ENCODE measurements at places on chromosomes 2 and 18. TPM values are rescaled to one million over a fixed set of nuclear protein-coding genes. Genes with fewer than 3 reads are reported as not detected.
A peak's percentile ranks its signal among the peaks of the same experiment; 100 is the strongest.

CPS1 gene
- 5.7 TPM for polyA plus RNA-seq

DNA sequence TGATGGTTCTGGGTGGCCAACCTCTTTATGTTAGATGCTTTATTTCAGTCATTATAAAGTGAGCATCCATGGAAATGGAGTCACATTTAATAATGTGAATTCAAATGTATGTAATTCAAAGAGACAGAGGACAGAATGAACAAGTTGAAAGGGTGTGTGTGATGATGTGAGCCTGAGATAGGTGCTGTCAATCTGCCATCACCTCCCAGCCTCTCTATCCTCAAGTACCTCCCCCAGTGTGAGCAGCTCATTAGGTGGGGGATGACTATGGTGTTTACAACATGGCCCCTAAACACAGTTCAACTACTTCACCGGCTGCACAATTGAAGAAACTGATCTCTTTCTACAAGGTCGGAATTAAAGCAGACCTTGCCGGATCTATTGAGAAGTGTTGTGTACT lies 74.7 kb upstream of the IGFBP5 start:
- no peak for DNase-seq

DNA sequence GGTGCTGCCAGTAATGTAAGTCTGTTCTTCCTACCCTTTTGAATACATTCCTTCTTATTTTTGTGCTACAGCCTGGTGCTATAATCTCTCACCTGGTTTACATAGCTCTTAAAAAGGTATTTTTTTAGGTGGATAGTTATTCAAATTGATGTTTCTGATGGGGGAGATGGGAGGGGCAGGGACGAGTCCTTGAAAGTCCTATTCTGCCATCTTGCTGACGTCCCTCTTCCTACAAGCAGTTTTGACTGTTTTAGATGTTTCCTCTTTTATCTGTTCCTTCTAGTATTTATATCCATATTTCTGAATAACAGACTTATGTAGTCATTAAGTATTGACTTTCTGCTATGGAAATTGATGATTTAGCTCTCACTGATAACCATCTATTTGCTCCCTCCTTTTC lies 256.4 kb downstream of the KIAA1328 start:
- DNase-seq, result no peak

GRCh38 chr2:233029321-233029720 lies 3.2 kb upstream of the NEU2 start:
- DNase-seq, result no peak

MFSD6 gene
- 13.0 TPM for polyA plus RNA-seq

GRCh38 chr18:7168408-7168807 lies 50.8 kb upstream of the LAMA1 start:
- no peak for DNase-seq

DNA sequence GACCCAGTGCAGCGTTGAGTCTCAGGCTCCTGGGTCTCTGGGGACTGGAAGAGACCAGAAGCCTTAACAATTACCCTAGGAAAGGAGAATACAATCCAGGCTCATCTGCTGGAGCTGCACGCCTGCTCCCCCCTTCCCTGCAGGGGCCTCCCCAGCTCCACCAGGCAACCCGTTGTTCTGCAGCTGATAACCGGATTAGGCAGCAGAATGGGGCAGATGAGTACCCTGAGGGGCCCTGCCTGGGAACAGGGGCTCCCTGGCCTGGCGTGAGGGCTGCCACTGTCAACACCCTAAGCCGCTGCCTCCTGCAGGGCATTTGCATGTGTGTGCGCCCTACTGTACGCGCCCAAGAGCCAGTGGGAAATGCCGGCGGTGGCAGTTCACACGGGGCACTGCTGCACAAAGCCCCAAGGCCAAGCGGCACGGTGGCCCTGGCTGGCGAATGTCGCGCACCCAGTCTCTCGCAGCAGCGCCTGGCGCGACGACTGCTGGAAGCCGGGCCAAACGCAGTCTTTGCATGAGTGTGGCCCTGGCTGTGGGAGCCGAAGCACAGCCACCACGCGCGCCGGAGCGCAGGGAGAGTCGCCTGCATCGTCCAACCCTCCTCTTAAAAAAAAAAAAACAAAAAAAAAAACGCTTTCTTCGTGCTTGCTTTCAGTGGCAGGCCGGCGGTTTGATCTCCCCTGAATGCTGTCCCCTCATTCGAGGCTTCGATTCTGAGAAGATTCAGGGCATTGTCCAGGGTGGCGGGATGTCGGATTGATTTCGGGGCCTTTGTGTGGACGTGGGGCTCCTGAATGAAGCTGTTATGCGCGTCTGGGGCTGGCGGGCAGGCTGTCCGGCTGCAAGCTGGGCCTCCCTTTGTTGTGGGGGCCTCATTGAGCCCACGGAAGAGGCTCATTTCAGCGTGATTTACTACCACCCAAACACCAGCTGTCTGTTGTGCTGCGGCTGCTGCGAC lies 63.8 kb downstream of the SETBP1 start:
- DNase-seq, result no peak

DSG1 gene
- polyA plus RNA-seq, result not detected

DNA sequence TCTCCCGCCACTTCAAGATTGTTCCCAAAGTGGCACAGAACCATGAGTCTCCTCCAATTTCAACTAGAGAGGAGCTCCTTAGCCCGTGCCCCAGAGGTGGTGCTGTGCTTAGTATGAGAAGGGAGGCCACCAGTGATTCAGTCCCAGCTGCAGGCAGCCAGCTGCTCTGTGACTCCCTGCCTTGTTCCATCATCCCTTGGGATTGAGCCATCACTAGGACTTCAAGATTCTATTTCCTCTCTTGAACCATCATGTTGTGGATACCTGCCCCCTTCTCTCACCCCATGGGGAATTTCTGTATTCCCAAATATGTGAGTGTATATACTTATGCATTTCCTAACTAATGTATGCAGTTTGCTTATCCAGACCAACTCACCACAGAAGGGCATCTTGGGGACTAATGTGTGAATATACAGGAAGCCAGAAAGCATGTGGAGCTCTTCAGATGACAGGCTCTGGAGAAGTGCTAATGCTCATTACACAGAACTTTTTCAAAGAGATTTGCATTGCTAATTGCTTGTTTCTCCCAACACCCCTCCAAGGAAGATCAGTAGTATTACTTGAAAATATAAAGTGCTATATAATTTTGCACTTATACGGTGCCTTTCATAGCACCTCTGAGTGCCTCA lies 111.0 kb upstream of the MAP3K20 start:
- no peak for DNase-seq

DNA sequence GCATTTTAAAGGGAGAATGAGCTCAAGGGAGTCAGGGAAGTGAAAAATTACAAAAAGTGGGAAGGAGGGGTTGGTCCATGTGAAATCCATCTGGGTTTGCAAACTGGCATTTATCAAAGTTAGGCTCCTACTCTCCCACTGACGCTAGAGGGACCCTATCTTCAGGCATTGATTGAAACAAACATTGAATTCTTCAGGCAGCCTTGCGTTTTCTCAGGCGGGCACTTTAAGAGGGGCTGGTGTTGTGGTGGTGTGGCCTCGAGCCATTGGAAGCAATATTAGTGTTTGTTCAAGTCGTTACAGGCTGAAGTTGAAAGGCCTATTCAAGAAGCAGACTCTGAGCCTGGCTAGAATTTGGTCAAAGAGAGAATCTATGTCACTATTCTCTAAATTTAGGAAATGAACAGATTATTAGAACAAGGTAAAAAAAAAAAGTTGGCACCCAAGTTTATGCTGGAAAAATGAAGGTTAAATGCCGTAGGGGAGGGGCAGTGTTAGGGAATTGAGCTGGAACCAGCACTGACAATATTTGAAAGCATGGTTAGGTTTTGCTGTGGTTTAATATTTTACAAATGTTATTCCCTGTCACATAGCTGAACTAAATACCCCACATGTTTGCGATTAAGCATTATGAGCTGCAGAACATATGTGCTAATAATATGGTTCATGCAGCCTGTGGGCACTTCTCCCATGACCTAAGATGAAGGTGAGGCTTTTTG lies 36.8 kb downstream of the STON1 start:
- no peak for DNase-seq

GRCh38 chr2:68032702-68033101 lies 30.1 kb downstream of the C1D start:
- no peak for DNase-seq

GRCh38 chr18:76823587-76824011 lies 1.2 kb downstream of the ZNF236 start:
- DNase-seq, result peak; percentile 54

- DNase-seq, result no peak
Measured at GRCh38 chr2:128300151-128301020, 18.3 kb downstream of the HS6ST1 start.

- DNase-seq, result no peak
Measured at GRCh38 chr2:113203217-113203530, 29.4 kb downstream of the PSD4 start.

DNA sequence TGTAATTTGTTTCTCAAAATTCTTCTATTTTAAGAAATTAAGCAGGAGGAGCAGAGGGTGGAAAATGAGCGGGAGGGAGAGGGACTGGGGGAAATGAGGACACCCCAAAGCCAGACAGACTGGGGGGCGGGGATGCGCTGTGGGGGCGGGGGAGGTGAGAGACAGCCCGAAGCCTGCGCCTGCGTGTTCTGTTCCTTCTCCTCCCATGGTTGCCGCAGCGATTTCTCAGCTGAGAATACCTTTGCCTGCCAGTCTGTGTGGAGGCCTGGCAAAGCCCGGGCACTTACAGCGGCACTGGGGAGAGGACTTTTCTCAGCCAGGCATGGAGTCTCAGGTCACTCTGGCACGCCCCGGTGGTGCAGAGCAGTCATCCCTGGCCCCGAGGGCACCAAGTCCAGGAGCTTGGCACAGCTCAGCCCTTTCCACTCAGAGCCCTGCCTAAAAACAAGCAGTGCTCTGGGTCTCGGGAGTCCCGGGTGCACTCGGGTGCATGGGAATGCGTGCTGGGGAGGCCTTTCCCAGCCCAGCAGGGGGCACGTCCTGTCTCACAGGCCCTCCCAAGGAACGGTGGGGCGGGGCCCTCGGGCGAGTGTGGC lies 289.3 kb upstream of the HS6ST1 start:
- DNase-seq, result no peak

GRCh38 chr2:203763241-203763937 lies 57.0 kb downstream of the CD28 start:
- DNase-seq, result no peak

DNA sequence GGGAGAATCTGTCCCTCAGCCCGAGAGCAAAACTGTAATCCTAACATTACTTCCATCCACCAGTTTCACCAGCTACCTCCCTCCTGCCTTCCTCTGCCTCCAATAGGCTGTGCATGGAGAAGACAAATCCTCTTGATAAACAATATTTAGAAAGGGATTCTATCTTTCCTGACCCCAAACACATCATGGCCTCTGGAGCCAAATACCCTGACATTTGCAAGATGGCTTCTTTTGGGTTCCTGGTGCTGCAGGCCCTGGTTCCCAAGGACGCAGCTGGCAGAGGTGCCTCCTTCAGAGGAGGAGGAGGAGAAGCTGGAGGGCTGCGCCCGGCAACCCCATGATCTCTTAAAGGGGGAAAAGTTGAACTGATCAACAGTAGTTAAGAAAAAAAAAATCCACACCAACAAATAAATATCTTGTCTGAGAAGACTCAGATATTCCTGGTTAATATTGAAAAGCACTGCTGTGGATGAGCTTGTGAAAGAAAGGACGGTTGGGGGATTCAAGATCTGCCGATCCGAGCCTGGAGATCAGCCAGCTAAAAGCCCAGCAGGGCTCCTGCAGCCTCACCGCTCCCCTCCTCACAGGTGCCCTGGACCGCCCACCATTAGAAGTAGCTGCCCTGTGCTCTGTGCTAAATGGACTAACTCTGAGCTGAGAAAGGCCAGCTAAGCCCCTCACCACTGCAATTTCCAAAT lies 116.8 kb downstream of the MSH2 start:
- no peak for DNase-seq

GRCh38 chr18:49628119-49628518 lies 66.3 kb downstream of the LIPG start:
- DNase-seq, result no peak

IL36G gene
- not detected for polyA plus RNA-seq

RTKN gene
- 47.7 TPM for polyA plus RNA-seq
